ENCODE measurements at places on chromosomes 11 and 22.

DNA sequence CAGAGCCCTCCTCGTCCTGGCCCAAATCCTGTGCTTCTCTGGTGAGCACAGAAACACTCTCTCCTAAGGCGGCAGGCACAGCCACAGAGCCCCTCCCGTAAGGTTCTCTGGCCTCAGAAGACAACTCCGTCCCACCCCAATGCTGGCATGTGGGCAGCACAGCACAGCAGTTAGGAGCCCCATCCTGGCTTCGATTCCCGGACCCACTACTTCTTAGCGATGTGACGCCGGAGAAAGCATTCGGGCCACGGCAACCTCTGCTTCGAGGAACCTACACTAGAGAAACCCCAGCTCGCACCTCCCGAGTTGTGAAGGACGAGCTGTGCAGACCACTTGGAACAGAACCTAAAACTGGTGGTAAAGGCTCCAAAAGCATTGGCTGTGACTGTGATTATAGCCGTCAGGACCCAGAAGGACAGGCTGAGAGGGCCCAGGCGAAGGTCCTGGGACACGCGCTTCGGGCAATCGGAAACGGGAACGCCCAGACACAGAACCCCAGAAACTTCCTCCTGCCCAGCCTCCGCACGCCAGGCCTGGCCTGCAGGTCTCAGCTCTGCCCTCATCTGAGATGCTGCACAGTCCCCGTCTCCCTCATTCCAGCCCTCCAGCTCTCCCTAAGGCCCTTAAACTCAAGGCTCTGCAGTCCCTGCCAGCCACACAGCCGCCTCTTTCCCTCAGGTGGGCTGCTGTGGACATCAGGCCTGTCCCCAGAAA is 26.6 kb downstream of the IGSF9B start:
- DNase-seq = no peak

- DNase-seq = no peak
These were observed 1.9 kb upstream of the ARAP1 start for GRCh38 chr11:72754149-72754543.

DNA sequence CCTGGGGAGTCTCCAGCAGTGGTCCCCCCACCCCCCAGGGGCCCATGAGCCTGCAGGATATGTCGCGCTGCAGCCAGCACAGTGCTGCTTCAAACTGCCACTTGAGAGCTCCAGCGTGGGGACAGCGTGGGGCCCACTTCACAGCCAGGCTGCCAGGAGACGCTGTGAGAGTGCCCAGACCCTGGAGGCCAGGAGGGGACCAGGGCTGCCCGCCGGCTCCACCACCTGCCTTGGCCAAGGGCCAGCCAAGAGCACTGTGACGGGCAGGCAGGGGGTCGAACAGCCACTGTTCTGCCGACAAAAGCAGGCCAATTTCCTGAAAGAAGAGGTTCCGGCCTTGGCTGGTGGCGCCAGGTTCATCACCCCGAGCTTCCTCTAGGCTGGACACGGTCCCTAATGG is 60.2 kb downstream of the FLRT1 start:
- no peak for DNase-seq

- no peak for DNase-seq
These were observed 18.4 kb downstream of the TECTA start for GRCh38 chr11:121119440-121119839.

DNA sequence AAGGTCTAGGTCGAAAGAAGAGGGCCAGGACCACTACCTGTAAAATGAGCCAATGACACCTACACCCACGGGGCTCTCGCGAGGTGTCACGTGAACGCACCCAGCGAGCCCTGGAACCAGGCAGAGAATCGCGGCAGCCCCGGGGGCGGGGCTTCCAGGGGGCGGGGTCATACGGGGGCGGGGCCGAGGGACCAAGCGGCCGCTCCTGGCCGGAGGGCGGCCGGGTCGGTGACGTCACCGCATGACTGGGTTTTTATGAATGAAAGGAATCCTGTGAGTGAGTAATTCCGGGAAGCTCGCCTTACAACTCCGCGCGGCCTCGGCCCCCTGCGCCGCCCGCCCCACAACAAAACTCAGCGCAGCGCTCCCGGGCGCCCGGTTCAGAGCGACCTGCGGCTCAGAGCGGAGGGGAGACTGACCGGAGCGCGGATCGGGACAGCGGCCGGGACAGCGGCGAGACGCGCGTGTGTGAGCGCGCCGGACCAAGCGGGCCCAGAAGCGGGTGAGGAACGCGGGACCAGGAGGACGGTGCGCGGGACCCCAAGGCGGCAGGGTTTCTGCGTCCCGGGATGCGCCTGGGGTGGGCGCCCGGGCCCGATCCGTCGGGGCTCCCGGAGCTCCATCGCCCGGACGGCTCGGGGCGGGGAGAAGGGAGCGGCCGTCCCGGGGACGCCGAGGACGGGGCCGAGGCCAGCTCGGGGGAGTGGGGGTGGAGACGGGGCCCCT is at the start of gene MAFF:
Gene MAFF (plus strand): TSS at position 284 of the 726 bp plus-strand sequence. CDS start 11,860 bp downstream, outside the sequence.
- peak; percentile 97 for DNase-seq

GRCh38 chr11:19632499-19632834 is 80.2 kb upstream of the NAV2 start:
- peak; percentile 68 for DNase-seq

DNA sequence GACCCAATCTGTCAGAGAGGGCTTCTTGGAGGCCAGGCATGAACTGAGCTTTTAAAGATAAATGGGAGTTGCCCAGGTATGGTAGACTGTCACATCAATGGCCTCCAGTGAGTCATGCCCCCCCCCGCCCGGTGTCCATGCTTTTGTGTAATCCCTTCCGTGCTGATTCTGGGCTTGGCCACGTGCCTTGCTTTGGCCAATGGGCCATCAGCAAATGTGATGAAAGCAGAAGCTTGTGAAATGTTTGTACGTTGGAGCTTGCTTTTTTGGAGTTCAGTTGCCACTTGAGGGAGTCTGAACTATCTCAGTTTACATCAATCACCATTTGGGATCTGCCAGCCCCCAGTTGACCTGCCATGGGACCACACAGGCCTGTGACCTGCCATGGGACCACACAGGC is 4.3 kb upstream of the THY1 start:
- peak; percentile 84 for DNase-seq

DNA sequence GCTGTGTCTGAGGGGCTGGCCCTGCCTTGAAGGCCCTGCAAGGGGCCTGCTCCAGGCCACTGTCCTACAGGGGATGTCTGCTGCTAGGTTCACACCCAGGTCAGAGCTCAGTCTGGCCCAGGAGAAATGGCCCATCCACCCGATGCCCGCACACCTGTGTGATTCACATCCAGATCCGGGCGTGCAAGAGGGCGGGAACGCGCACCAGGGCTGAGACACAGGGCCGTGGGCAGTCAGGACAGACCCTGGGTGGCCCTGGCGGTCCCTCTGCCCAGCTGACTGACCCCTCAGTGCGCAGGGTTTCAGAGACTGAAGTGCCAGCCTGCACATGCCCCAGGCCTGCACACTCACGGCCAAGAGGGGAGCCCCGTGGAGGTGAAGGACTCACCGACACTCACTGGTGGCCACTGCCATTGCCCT is 7.4 kb downstream of the TOLLIP start:
- no peak for DNase-seq

DNA sequence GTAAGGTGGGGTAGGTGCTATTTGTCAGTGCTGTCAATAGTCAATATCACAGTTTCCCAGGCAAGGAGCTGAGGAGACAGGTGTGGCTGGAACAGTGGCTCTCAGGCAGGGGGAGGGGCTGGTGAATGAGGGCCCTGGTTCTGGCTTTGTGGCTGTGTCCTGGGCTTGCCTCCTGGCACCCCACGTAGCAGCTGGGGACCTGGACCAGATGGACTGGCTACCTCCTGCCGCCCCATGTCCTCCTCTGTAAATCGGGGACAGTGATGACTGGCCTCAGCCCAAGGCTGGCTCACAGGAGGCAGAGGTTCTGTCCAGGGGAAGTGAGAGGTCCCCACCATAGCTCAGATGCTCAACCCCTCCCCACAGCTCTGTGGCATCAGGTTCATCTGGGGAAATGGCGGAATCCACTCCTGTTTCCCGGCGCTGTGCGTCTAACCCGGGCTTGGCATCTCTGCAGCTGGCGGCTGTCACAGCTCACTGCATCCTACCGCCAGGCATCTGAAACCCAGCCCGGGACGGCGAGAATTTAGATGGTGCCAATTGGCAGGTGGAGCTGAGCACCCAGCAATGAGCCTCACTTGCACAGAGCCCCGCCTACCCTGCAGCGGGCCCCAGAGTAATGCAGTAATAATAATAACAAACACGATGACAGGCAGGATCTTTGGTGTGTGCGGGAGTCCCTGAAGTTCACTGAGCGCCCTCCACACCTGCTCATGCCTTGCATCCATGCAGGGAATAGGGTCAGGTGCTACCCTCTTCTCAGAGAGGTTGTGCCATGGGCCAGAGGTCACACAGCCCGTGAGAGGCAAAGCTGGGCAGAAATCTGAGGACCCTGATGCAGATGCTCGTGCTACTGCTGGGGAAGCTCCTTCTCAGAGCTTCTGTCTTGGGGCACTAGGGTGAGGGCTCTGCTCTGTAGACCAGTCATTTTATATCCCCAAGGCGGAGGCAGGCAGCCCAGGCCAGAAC is 27.8 kb upstream of the SHISAL1 start:
- DNase-seq = no peak

GRCh38 chr11:115921986-115922385 is 417.8 kb upstream of the CADM1 start:
- DNase-seq = no peak

DNA sequence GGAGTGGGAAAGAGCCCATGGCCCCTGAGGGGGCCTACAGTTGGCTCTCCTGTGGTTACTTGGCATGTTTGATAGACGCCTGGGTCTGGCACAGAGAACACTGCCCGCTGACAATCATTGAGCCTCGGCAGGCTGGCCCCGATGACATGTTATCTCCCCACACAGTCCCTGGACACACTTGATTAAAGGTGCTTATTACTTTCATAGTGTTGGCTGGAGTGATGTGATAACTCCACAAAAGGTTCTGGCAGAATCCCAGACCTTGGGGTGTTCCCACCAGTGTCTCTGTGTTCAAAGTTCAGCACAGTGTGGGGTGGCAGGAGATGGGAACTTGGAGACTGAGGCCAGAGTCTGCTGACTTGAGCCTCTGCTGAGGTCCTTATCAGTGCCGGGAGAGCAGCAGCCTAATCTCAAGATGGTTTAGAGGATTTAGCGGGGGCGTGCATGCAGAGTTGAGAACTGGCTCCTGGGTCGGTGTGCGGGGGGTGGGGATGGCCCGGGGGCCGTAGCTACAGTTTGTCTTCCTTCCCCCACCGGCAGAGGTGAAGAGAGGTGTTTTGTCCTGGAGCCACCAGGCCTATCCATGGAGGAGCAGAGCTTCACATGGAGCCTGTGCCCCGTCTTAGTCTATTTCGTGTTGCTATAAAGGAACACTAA is 22.5 kb downstream of the PARVB start:
- DNase-seq = no peak
